ENCODE measurements at places on chromosomes 6 and 20. TPM values are rescaled to one million over a fixed set of nuclear protein-coding genes. Genes with fewer than 3 reads are reported as not detected.

The BNIP5 gene
- not detected for total RNA-seq

The STMND1 gene
- total RNA-seq: not detected

The ZNF334 gene
- total RNA-seq: 1.3 TPM

The PTGIS gene
- 169 TPM for total RNA-seq

The SLC17A3 gene
- not detected for total RNA-seq

The PPP1R16B gene
- total RNA-seq: 6.6 TPM

The IRAK1BP1 gene
- 2.7 TPM for total RNA-seq

The MCHR2 gene
- not detected for total RNA-seq

The NHLRC1 gene
- total RNA-seq: 1.8 TPM

The KCNQ2 gene
- not detected for total RNA-seq

The CRISP1 gene
- not detected for total RNA-seq

- DNase-seq: no peak
Observed at GRCh38 chr6:105382958-105383357, 19.9 kb downstream of the PREP start.

DNA sequence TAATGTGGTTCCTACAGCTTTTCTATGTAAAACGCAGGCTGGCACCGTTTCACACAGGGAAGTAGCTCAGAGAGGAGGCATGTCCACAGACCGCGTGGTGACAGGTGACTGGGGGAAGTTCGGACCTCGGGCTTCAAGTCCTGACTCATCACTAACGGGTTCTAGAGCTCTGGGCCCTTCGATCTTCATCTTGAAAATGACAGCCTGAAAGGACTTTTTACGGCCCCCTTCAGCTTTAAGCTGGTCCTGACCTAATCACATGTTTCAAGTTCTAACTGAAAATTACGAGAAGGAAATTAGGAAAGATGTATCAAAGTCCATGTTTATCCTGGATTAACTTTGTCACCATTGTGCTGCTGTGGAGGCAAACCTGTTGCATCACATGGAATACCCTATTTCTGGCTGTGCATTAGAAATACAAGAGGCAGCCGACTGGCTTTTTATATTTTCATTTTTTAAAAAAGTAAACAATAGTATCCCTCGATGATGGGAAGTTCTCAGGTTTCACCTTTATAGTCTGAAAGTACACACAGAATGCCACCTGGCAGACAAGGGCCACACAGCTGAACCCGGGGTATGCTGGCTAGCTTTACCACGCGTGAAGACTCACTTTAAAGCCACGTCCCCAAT lies 2.0 kb downstream of the MAN1A1 start:
- no peak for DNase-seq

DNA sequence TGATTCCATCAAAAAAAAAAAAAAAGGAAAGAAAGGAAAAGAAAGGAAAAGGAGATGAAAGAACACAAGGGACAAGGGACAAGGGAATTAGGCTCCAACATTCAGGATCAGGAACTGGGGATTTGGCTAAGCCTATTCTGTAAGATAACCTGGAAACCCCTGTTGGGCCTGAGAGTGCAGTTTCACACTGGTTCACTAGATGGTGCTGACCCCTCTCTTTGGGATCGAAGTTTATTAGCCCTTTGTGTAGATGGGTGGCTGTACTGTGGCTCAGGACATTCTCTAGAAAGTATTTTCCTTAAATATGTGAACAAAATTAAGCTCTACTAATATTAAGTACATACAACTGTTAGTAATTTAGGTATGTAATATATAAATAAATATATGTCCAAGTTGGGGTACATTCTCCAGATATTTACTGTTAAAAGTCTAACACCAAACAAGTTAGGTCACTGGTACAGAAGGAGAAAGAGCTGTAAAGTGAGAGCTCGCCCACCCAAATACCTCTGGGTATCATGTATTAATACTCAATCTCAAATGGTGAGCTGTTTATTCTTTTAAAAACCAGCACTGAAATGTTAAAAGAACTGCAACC lies 6.3 kb downstream of the OR2A4 start:
- no peak for DNase-seq

DNA sequence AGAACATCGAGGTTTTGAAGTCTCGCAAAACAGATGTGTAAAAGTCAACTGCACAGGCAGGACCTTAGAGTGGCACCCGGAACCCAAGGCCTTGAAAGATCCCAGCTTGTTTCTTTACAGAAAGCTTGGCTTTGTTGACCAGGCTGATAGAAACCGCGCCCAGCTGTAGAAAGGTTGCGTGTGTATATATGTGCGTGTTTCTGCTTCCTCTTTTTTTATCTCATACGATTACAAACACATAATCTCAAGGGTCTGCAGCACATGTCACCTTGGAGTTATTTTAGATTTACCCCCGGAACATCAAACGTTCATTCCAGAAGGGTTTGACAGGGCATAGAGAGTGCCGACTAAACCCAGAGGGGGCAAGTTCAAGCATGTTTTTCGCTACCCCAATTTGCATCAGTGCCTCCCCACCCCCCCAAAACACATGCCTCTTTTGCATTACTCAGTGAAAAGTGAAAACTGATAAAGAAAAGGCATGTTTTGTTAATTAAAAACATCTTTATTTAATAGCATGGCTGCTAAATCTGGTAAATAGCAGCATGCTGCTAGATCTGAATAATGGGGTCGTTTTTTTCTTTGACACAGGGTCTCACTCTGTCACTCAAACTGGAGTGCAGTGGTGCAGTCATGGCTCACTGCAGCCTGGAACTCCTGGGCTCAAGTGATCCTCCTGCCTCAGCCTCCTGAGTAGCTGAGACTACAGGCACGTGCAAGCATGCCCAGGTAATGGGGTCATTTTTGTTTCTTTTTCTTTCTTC lies 33.2 kb upstream of the NCOA3 start:
- DNase-seq: no peak

- no peak for DNase-seq
Observed at GRCh38 chr6:51901766-51902764, 185.3 kb downstream of the PKHD1 start.

DNA sequence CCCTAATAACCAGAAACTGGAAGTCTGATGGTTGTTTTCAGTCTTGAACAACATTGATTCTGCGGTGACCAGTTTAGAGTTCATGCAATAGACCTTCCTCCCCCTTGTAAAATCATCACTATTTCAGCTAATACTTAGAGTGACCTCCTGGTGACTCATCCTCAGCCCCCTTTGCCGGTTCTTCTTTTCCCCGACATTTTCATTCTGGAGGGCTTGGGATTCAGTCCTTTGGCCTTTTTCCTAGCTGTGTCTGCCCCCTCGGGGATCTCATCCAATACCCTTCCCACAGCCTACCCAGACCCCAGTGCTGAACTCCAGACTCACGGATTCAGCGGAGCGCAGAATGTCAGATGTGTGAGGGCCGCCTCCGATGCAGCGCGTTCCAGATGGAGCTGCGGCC lies 7.5 kb upstream of the BHLHE23 start:
- no peak for DNase-seq

- DNase-seq: no peak
Observed at GRCh38 chr6:55666606-55667225, 87.7 kb upstream of the HMGCLL1 start.

GRCh38 chr6:124983383-124984083 lies 21.3 kb downstream of the RNF217 start:
- DNase-seq: no peak
